Skin of body (tissue), 3 donors: ENCODE measurements at places on chromosomes 3 and 15.

GRCh38 chr3:122183893-122184590 is 574 bp downstream of the CASR start:
- DNase-seq: no peak

DNA sequence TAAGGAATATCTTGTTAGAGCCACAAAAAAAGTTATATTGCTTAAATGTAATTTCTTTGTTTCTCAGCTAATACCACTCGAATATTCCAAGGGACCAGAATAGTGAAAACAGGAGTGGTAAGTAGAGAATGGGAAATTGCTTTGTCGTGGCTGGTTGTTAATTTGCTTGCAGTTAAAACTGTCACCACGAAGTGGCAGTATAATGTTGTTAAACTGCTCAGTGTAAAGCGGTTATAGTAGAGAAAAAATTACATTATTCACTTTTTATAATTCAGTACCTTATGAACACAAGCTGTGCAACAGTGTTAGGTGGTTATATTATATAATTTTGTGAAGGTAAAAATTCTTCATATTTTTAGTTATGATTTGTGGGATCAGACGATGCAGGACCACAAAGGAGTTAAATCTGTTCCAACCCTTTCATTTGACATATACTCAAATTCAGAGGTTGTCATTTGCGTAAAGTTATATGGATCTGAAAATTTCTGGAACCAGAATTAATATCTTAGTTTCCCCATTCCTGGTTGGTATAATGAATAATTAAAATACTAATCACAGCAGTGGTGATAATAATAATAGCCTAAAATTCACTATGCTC is 171.8 kb downstream of the FEZF2 start:
- peak; percentile 20 for DNase-seq

- no peak for DNase-seq
Measured at GRCh38 chr3:158470944-158471638, 99.9 kb upstream of the MLF1 start.

GRCh38 chr3:159721324-159721723 is 267.3 kb upstream of the IL12A start:
- no peak for DNase-seq

DNA sequence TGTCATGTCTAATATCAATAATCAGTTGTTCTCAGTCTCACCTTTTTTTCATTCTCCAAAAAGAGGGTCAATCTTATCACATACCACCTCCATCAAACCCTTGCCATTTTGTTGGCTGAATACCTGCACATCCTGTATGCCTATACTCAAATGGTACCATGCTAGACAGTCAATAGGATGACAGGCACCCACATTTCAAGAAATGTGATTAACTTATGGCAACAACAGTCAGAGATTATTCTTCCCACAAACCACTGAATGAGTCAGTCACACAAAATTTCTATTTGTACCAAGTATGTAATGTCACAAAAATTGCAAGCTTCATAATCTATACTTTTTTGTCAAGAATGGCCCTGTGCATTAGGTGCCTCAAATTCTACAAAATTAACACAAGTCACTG is 5.1 kb upstream of the SLC27A2 start:
- no peak for DNase-seq

DNA sequence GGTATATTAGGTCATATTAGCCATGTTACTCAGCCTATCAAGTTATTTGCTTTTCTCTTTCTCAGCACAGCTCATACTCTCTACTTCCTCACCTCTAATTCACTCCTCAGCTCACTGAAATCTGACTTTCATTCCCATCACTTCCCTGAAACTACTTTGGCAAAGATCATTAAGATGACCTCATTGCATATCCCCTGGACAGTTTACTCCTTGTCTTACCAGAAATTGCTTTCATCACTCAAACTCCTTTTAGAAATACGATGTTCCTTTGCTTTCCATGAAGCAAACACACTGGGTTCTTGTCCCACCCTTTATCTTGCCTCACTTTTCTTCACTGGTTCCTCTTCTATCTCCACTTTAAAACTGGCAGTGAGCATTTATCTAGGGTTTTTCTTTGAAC is 354.4 kb downstream of the TUSC7 start:
- DNase-seq: peak; percentile 20

DNA sequence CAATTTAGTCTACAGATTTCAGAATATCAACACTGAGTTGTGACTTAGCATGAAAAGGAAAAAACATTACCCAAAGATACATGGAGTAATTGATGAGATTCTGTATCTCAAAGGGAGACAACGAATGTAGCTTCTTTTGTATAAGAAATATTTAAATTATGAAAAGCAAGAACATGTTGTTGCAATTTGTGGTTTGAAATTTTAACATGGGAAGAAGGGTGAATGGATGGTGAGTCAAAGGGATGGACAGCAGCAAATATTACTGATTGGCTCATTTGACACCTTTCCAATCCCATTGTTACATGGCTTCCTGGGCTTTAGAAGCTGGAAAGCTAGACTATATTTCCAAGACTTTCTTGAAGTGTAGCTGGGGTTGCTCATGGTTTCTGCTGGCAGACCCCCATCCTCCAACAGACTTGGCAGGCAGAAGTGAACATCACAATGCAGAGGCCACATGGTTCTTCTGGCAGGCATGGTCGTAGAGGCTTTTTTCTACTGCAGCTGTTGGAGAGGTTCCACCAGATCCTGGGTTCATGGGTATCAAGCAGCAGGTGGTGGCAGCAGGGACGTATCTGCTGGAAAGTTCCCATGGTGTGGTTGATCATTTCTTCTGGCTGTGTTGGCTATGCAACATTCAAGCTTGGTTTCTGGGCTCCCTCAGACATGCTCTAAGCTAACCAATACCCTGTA is 47.2 kb upstream of the KPNA4 start:
- DNase-seq: no peak

DNA sequence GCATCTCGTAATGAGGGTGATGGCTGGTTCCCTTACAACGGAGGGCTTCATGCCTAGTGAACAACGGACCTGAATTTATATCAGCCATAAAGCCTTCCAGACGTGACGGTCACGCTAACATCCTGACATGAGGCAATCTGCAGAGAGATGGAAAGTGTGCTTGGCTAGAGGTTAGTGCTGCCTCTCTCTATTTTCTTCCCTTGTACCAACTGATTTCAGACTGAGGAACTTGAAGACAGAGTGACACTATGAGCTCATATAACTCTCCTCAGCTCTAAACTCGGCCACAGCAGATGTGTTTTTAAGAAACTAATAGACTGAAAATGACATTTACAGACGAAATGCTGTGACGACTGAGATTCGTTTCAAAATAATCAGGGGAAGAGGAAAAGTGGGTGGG is 122.4 kb downstream of the XXYLT1 start:
- DNase-seq: no peak

- DNase-seq: no peak
Measured at GRCh38 chr3:45464336-45465170, 76.2 kb downstream of the LARS2 start.

- DNase-seq: no peak
Measured at GRCh38 chr3:69500604-69501003, 114.7 kb upstream of the FRMD4B start.

DNA sequence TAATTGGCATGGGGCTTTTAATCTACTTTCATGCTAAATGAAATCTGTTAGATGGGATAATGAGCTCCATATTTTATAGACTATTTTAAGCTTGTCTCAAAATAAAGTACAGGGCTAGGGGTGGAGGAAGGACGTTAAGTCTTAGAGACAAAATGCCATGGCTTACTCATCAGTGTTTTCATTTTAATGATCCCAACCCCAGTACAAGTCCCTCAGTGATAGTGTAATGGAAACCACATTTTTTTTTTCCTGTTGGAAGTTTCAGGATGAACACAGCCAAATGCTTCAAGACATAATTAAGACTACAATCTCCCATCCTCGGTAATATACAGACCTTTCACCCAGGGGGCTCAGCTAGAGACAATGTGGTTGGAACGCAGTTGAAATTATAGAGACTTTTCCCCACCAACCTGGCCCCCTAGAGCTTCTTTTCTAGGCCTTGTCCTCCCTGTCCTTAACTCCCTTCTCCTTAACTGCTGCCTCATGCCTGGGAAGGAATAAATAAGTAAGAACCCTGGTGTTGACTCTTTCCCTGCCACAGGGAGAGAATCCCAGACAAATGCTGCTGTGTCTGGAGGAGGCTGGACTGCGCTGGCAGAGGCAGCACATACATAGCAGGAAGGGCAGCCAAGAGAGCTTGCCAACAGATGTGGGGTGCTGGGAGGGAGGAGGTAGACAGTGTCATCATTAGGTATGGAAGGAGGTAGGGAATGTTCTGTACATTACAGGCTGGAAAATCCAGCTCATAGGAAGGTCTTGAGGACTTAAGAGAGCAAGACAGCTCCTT is 115.4 kb upstream of the ROPN1 start:
- DNase-seq: no peak

- DNase-seq: no peak
Measured at GRCh38 chr3:123610331-123610730, 25.5 kb upstream of the HACD2 start.

DNA sequence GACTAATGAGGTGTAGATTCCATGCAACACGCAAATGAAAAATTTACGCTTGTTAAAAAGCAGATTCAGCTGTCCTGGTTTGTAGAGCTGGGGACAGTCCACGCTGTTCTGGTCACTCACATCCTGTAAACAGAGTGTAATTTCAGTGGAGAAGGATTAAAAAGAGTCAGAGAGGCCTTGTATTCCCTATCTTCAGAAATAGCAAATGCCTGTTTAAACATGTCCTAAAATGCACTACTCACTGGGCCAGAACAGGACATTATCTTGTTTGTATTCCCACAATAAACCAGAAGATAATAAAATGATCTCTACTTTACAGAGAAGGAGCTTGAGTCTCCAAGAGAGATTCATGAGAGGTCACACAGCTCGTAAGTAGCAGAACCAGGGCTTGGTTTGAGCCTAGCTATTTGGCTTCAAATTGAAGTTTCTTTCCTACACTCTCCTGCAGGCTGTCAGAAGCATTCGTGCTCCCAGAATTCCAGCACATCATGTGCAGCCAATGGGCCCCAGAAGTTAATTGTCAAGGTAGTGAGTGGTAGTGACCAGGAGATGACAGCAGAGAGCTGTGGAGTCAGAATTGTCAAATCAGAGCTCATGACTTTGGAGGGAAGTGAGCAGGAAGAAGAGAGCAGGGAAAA is 242.5 kb downstream of the ATP8B4 start:
- no peak for DNase-seq

DNA sequence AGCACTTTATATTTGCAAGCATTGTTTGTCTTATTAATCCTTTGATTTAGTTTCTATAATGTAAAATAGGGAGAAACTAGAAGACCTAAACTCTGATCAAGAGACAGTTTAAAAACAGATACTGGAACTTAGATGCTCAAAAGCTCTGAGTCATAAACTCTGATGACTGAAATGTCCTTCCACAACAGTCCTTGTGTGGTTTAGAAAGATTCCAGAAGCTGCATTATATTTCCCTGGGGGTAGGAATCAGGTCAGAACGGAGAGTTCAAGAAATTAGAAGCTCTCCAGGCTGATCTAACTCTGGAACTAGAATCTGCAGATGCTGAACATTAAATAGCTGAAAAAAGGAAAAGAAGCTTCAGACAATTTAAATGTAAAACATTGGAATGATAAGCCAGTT is 18.3 kb upstream of the ONECUT1 start:
- DNase-seq: no peak

DNA sequence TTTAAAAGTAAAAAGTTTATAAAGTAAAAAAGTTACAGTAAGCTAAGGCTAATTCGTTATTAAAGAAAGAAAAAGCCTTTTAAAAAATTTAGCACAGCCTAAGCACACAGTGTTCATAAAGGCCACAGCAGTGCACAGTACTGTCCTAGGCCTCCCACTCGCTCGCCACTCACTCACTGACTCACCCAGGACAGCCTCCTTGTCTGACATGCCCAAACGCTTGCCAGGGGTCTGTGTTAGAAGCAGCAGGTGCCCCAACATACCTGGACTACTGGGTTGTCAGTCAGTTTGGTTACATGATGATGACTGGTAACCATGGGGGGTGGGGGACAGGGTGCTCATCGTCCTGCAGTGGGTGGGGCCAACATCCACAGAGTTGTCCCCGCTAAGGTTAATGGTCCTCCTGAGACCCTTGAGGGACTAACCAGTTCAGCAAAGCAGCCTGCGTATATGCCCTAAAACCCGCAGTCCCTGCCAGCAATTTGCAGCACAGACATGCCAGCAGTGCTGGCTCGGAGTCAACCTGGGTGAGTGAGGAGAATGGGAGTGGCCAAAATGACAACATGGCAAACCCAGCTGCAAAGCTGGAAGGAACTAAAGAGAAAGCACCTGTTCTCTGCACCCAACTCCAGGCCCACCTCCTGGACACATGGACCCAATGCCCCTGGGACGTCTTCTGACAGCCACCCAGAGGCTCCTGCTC is 49.2 kb downstream of the CYFIP1 start:
- DNase-seq: no peak

GRCh38 chr3:129514110-129514509 is 14.3 kb upstream of the RHO start:
- no peak for DNase-seq

- peak; percentile 69 for DNase-seq
Measured at GRCh38 chr3:98821063-98821462, 57.9 kb downstream of the ST3GAL6 start.
